Cortex of kidney (tissue), 1 donor: ENCODE measurements at places on chromosomes 7 and 10.

- no peak for DNase-seq
These were observed 612.9 kb downstream of the PTPRN2 start for GRCh38 chr7:157974678-157975230.

- no peak for DNase-seq
These were observed 33.1 kb upstream of the ANK3 start for GRCh38 chr10:60422809-60423208.

DNA sequence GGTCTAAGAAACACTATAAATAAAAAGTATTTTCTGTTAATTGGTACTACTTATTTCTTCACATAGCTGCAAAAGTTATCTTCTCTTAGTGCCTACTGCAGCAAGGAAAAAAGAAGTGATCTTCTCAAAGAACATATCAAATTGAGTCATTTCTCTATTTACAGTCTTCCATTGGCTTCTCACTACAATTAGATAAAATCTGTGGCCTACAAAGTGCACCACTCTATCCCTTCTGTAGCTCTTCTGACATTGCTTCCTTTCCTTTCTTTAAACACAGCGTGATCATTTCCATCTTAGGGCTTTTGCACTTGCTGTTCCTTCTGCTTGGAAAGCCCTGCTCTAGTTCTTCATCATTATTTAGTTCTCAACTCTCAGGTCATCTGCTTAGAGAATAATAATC, 44.7 kb downstream of the MXI1 start:
- no peak for DNase-seq

DNA sequence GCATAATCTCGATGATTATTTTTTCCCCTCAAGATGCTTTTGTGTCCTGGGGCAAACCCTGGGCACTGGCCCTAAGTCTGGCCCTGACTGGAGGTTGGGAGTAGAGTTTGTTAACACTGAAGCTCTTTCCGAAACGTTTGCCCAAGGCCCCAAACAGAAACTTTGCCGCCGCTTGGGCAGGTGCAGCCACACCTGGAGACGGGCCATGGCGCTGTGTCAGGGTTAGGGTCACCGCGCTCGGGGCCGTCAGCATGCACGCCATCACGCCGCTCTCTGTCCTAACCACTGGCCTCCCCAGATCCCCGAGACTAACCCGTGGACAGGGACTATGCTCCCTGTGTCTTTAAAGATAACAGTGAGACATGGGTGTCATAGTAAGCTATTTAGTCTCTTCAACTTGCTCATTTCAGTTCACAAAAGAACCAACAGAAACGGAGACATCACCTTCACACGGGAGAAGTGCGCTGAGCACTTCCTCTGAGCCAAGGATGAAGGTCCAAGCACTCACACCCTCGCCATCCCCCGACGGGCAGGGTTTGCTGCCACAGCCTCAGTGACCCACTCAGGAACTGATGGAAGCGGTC, 85.3 kb upstream of the DIP2C start:
- no peak for DNase-seq

GRCh38 chr10:44172883-44173607, 211.9 kb downstream of the CXCL12 start:
- no peak for DNase-seq

DNA sequence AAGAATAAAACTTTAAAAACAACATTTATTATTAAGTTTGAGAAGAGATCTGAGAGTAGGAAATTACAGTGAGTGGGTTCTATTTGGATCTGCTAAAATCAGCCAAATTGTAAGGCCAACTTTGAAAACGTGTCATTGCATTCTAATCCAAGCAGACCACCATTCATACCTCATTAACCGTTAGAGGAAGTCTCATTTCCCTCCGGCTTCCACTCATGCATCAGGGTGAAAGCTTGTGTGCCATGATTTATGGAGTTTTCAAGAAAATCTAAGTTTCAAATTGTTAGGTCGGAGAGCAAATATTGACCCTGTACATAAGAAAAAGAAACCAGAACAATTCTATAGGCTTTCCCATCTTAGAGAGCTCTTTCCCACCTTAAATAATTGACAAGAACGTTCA, 166.6 kb upstream of the NRG3 start:
- DNase-seq: no peak

- DNase-seq: no peak
These were observed 228.9 kb upstream of the TCF7L2 start for GRCh38 chr10:112721080-112721698.

DNA sequence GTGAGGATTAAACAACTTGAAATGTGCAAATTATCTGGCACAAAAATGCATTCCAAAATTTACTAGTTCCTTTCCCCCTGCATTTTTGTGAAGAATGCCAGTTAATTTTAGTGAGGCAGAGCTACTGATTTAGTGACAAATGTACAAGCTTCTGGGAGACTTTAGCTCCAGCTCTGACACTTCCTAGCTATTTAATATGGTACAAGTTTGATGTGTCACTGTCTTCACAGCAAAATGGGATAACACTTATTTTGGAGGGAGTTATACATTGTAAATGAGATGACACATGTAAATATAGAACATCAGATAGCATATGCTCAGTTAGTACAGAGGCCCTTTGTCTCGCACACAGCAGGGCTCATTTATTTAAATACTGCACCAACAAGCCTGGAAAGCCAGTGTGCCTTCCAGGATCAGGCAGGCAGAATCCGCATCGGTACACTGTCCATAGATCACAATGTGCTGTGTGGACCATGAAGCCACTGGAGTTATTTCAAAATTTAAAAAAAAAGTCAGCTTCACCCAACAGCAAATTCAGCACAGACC, 48.7 kb downstream of the ELMO1 start:
- DNase-seq: no peak

DNA sequence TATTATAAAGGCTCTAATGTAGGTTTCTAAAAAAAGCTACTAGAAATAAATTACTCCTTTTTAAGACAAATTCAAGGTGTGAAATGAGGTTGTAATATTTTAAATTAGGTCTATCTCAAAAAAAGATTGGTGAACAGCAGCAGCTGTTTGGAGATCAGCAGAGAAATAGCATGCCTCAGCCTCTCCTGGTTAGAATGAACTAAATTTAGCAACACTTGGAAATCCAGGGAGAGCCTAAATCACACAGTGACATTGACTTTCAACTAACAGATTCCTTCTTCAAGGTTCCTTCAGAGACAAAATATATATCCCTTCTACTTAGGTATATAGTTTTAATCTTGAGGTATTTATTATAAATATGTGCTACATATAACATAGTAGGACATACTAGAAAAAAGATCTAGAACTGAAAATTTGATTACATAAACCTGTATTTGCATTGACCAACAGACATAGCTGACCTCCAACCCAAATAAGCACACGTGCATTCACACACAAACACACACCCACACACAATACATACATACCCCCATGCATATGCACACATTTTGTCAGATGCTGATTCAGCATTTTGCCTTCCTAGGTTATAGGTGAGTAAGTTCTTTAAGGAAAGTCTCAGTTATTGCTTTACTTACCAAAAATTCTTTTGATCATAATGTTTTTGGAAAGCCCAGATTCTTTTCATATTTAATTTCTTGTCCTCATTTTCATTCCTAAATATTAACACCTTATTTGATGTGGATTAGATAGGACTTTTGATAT, 47.3 kb downstream of the DGKB start:
- no peak for DNase-seq

DNA sequence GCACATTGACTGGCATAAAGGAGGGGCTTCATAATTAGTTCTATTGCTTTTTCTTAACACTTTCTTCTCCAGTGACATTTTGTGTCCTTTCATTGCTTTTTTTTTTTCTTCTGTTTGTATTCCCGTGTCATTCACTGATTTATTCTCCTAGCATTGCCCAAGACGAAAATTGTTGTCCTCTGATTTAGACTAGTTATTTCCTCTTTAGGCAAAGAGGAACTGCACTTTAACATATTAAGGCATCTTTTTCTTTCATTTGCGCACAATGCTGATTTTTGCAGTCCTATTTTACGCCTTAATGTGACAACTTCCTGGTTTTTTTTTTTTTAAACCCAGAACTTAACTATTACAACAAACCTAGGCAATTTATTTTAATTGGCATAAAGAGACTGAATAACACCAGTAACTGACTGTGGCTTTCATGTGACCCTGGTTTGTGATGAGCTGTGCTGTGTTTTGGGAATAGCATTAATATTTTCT, 39.7 kb downstream of the ARID5B start:
- DNase-seq: no peak

DNA sequence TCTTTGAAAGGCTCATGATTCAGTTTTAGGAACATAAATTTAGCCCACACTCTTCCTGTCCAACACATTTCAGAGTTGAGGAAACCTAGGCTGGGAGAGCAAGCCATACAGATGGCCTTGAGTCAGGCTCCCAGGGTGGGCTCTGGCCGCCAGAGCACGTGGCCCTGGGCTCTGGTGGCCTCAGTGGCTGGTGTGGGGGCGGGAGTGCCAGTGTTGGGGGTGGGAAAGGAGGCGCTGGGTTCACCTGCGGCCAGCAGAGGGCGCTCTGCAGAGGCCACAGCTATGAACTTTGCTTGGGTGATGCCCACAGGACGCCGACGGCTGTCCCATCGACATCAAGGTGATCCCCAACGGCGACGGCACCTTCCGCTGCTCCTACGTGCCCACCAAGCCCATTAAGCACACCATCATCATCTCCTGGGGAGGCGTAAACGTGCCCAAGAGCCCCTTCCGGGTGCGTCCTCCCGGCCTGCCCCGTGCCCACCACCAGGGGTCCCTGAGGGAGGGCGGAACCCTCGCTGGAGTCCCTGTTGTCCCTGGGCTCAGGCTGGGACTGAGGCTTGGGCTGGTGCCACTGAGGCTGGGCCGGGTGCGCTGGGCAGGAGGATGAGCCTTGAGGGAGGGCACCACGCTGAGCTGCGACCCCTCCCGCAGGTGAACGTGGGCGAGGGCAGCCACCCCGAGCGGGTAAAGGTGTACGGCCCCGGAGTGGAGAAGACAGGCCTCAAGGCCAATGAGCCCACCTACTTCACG, 11.9 kb downstream of the FLNC start:
- no peak for DNase-seq

DNA sequence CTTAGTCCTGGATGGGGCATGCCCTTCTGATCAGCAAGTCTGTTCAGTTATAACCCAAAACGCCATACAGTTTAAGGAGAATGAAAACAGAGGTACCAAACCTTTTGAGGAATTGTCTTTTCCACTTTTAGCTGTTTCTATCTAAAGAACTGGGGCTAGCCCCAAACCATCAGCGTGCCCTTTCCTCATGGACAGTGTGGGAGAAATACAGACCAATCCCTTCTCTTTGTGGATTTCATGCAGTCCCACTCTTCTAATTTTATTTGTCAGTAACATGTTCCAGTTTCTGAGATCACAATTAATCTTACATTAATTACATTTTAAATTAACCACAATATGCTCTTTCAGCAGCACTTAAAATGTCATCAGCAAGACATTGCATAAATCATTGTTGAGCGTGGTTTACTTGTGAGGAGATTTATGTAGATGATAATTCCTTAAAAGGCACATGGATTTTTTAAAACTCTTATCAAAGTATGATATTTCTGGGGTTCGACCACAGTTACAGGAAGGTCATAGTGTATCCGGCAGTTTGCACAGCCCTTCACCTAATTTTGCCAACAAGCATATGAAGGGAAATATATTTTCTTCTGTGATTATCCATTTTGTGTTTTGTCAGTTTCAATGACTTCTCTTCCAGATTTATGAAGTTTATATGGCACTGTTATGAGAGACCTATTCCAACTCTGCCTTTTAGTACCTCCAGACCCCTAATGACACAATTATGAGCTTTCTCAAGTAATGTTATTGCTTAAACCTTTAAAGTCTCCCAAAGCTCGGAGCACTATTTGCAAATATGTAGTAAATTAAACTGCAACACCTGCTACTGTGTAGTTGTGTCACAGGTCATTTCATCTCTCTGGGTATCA, 868.4 kb upstream of the C7orf33 start:
- DNase-seq: no peak

GRCh38 chr10:30038781-30039536, 20.4 kb downstream of the JCAD start:
- no peak for DNase-seq

- DNase-seq: no peak
These were observed 169.0 kb downstream of the MAD1L1 start for GRCh38 chr7:2063563-2064260.

GRCh38 chr7:94883616-94884015, 23.8 kb upstream of the PPP1R9A start:
- DNase-seq: no peak

DNA sequence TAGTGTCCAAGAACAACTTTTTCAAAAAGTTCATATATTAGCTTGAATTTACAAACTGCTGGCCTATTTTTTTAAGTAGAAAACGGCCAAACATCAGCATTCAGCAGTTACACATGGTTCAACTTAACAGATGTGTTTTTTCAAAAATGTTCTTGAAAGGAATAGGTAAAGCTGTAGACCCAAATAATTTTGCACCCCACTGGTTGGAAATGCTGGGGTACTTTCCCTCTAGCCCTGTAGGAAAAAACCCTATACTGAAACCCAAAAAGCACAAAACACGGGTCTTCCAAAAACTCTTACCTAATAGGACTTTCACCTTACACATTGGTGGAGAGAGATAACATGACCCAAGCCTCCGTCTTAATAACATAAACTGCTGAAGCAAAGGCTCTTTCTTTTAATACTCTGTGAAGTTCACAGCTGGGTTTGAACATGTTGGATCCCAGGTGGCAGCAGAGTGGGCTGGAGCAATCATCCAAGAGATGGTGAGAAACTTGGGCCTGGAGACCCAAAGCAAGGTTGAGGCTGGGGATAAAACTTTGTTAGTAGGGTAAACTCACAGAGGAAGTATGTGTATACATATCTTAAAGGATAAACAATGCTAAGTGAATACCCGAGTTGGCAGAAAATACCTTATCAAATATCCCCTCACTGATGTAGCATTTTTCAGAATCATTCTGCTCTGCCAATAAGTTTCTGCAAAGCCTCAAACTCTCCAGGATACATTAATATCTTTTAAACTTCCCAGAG, 629 bp upstream of the DNAJC9 start:
- no peak for DNase-seq

GRCh38 chr7:78164459-78164858, 365.9 kb downstream of the PHTF2 start:
- DNase-seq: no peak

GRCh38 chr7:106501605-106502580, 159.1 kb downstream of the CCDC71L start:
- DNase-seq: no peak

DNA sequence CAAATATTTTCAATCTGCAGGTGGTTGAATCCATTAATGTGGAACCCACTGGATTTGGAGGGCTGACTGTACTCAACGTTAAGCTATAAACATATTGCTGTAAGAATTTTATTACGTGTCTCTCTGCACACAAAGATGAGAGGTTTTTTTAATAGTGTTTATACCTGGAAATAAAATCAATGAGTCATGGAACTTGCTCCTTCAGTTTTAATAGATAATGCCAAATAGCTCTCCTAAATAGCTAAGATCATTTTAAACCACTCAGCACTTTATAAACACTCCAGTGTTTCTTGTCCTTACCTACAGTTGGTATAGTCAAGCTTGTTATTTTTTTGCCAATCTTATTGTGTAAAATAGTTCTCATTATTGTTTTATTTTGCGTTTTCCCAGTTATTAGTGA, 455.6 kb upstream of the FZD8 start:
- no peak for DNase-seq

- no peak for DNase-seq
These were observed 139.1 kb upstream of the PFKP start for GRCh38 chr10:2927958-2928840.
